Natural killer cell treated with Interleukin-12 subunit alpha and Interleukin-12 subunit beta and Interleukin-15 and Interleukin-18, amount 100 ng/mL, for 72 hours (primary cell): ENCODE measurements at places on chromosomes 7 and 10. TPM values are rescaled to one million over a fixed set of nuclear protein-coding genes. Genes with fewer than 3 reads are reported as not detected.

DNA sequence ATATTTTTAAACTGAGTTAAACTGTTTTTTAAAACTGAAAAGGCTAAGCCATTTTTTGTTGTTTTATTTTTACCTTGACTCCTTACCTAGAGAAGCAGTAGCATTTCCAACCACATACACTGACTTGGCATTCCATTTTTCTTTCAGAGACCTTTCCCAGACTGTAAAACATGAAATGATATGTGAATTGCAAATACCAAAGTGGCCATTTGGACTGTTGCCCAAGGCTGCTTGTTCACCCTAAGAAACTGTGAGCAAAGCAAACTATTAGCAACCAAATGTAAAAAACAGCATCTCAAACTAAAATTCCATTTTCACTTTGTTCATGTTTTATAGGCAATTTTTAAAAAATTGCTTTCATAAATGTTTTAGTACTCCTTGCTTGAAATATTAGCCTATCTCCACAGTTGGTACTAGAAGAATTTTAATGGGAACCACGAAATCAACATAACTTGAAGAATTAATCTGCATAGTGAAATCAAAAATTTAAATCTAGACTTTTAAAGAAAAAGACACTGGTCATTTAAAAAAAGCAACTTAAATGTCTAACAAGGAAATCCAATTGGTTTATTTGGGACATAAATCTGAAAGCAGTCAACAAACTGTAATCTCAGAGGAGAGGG is 10.8 kb downstream of the UROS start:
- no peak for DNase-seq
- H3K27me3 ChIP-seq: no peaks in the 10 kb centered on the region
- H3K27ac ChIP-seq: no peak overlapping the region

DNA sequence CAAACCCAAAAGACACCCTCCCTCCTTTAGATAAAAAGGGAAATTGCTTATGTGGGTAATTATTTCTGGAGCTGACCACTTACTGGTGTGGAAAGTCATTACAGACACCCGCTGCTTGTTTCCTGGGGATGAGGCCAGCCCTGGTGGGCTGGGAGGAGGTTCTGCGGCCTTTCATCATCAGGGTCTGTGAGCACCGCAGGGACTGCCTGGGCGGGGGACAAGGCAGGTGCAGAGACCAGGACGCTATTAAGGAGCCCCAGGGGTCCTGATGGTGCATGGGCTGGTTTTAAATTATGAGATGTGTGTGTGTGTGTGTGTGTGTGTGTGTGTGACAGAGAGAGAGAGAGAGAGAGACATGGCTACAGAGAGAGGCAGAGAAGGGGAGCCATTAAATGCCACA is 171.2 kb downstream of the DNAJB6 start:
- H3K4me3 ChIP-seq: no peak overlapping the region
- H3K27me3 ChIP-seq: peaks cover 40% of the 10 kb centered on the region
- peaks cover 2% of the 10 kb centered on the region for H3K4me1 ChIP-seq
- H3K36me3 ChIP-seq: no peaks in the 10 kb centered on the region
- no peak for DNase-seq
- H3K27ac ChIP-seq: no peak overlapping the region

GRCh38 chr7:139441961-139442360 is 41.5 kb downstream of the KLRG2 start:
- H3K27me3 ChIP-seq: no peaks in the 10 kb centered on the region
- no peak overlapping the region for H3K27ac ChIP-seq
- no peak for DNase-seq
- no peaks in the 10 kb centered on the region for H3K4me1 ChIP-seq
- no peaks in the 10 kb centered on the region for H3K36me3 ChIP-seq

PDK4 gene
- total RNA-seq: 0.33 TPM

DNA sequence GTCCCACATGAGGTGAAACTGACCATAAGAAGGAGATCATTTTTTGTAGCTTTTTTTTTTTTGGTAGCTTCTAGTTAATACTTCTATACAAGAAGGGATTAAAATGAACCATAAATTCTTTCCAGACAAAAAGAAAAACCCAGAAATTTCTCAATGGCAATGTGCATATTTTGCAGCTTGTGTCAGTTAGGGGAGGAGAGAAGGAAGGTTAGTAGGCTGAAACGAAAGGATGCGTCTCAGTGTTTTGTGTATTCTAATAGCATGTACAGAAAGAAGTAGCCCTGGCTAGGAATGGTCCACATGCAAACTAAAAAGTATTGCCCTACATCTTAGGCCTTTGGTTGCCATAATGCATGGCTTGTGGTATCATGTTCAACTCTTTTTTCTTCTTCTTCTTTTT is 90.6 kb downstream of the CACNB2 start:
- no peaks in the 10 kb centered on the region for H3K36me3 ChIP-seq
- DNase-seq: no peak
- H3K27me3 ChIP-seq: peaks cover 18% of the 10 kb centered on the region
- no peaks in the 10 kb centered on the region for H3K4me1 ChIP-seq

GRCh38 chr10:103451091-103451813 is 918 bp downstream of the CALHM2 start:
- peaks cover 6% of the 10 kb centered on the region for H3K36me3 ChIP-seq
- peaks cover 57% of the 10 kb centered on the region for H3K4me1 ChIP-seq
- peak overlapping the region; percentile 79 for H3K27ac ChIP-seq

DNA sequence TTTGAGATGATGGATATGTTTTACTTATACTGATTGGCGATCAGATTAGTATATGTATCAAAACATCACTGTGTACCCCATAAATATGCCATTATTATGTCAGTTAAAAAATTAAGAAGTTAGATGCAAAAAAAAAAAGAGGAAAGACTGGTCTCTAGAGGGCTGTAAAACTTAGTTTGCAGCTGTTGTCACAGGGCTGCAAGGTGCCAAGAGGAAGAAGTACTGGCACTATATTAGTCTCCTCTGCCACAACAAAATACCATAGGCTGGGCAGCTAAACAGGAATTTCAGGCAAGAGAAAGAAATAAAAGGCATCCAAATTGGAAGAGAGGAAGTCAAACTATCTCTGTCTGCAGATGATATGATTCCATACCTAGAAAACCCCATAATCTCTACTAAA is 177.8 kb upstream of the PLPP4 start:
- no peaks in the 10 kb centered on the region for H3K36me3 ChIP-seq
- H3K4me1 ChIP-seq: no peaks in the 10 kb centered on the region
- peaks cover 41% of the 10 kb centered on the region for H3K27me3 ChIP-seq

DNA sequence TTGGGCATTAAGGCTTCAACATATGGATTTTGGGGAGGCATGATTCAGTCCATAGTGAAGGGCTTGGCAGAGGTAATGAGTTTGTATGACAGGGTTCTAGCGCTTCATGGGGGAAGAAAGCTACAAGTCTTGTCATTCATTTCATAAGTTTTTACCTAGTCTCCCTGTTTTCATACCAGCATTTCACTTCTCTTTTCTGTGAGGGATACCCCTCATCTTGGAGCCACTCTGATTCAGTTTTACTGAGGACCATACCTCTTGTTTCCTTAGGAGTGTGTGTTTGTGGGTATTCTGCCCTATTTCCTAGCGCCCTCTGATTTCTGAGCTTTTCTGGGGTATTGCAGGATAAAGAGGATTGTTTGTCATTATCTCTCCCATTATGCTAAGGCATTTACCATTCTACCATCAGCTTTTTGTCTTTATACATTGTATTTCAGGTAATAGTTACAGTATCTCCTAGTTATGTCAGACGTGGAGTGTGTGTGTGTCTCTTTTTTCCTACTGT is 6.8 kb downstream of the RSBN1L start:
- H3K27ac ChIP-seq: peak overlapping the region; percentile 41
- peaks cover 6% of the 10 kb centered on the region for H3K36me3 ChIP-seq
- DNase-seq: no peak
- no peaks in the 10 kb centered on the region for H3K27me3 ChIP-seq

- no peak overlapping the region for H3K4me3 ChIP-seq
- no peaks in the 10 kb centered on the region for H3K4me1 ChIP-seq
- no peak overlapping the region for H3K27ac ChIP-seq
- H3K36me3 ChIP-seq: no peaks in the 10 kb centered on the region
- H3K27me3 ChIP-seq: no peaks in the 10 kb centered on the region
Observed at GRCh38 chr7:23696916-23697441, 13.0 kb upstream of the STK31 start.

HK1 gene
- total RNA-seq: 185 TPM

- no peaks in the 10 kb centered on the region for H3K36me3 ChIP-seq
- H3K4me3 ChIP-seq: no peak overlapping the region
- no peak overlapping the region for H3K27ac ChIP-seq
- H3K27me3 ChIP-seq: peaks cover 28% of the 10 kb centered on the region
- H3K4me1 ChIP-seq: no peaks in the 10 kb centered on the region
Observed at GRCh38 chr10:91616137-91616536, 16.7 kb downstream of the PPP1R3C start.

GRCh38 chr10:58842860-58843376 is 330.2 kb downstream of the BICC1 start:
- peaks cover 14% of the 10 kb centered on the region for H3K27me3 ChIP-seq
- no peaks in the 10 kb centered on the region for H3K4me1 ChIP-seq
- DNase-seq: no peak
- no peak overlapping the region for H3K27ac ChIP-seq
- H3K36me3 ChIP-seq: no peaks in the 10 kb centered on the region

GPR26 gene
- not detected for total RNA-seq

HMX3 gene
- total RNA-seq: not detected

PARG gene
- total RNA-seq: 37.2 TPM

LHFPL3 gene
- not detected for total RNA-seq

GRCh38 chr7:116547347-116547746 is 22.5 kb downstream of the CAV1 start:
- no peaks in the 10 kb centered on the region for H3K36me3 ChIP-seq
- no peak overlapping the region for H3K27ac ChIP-seq
- H3K4me1 ChIP-seq: no peaks in the 10 kb centered on the region
- H3K4me3 ChIP-seq: no peak overlapping the region
- peaks cover 38% of the 10 kb centered on the region for H3K27me3 ChIP-seq

GRCh38 chr7:97835296-97836138 is 36.7 kb downstream of the ASNS start:
- no peaks in the 10 kb centered on the region for H3K4me1 ChIP-seq
- H3K36me3 ChIP-seq: no peaks in the 10 kb centered on the region
- no peak for DNase-seq
- no peak overlapping the region for H3K27ac ChIP-seq
- H3K4me3 ChIP-seq: no peak overlapping the region

DNA sequence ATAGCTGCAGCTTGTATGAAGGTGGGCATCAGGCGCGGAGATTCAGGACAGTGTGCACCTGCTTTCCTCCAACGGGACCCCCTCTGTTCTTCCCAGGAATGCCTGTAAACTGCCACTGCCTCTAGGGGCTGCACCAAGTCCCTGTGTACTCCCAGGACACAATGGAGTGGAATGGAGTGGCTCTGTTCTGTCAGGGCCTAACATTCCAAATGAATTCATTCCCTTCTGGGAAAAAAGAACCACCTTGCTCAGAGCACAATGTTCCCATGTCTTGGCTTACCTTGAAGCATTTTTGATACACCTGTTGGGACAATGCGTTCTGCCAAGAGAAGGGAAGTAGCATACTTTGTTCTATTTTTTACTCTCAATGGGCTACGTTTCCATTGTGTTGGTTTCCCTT is 339.4 kb downstream of the FRMD4A start:
- no peak overlapping the region for H3K27ac ChIP-seq
- no peak overlapping the region for H3K4me3 ChIP-seq
- H3K27me3 ChIP-seq: peaks cover 2% of the 10 kb centered on the region
- H3K4me1 ChIP-seq: peaks cover 6% of the 10 kb centered on the region
- no peak for DNase-seq

GRCh38 chr7:112665709-112666108 is 124.5 kb downstream of the TMEM168 start:
- H3K4me1 ChIP-seq: no peaks in the 10 kb centered on the region
- H3K27ac ChIP-seq: no peak overlapping the region
- H3K4me3 ChIP-seq: no peak overlapping the region

DNA sequence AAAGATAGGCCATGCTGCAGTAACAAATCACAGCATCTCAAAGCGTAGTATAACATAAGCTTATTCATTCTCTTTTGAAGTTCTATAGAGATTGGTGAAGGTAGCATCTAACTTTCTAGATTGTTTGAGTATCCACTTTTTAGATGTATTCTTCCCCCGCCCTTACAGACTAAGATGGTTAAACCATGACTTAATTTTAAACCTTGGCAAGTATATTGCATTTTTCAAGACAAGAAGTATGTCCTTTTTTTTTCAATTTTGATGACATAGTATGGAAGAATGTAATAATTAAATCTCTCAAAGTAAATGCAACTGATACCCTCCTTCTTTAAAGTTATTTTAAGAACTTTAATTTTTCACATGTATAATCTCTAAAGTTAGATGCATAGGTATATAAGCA is 190.0 kb downstream of the KCND2 start:
- H3K4me1 ChIP-seq: no peaks in the 10 kb centered on the region
- H3K4me3 ChIP-seq: no peak overlapping the region

HOXA6 gene
- total RNA-seq: 0.81 TPM

DNA sequence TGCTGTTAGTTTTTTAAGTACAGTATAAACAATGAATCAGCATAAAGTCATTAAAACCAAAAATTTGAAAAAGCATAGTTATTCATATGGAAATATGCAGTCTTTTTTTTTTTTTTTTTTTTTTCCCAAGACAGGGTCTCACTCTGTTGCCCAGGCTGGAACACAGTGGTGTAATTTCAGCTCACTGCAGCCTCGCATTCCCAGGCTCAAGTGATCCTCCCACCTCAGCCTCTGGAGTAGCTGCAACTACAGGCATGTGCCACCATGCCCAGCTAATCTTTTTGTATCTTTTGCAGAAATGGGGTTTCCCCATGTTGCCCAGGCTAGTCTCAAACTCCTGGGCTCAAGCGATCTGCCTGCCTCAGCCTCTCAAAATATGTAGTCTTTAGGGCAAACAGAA is 182.0 kb downstream of the SEMA3E start:
- H3K4me1 ChIP-seq: no peaks in the 10 kb centered on the region
- peaks cover 6% of the 10 kb centered on the region for H3K36me3 ChIP-seq
- no peak overlapping the region for H3K4me3 ChIP-seq
- H3K27ac ChIP-seq: no peak overlapping the region

PTCD1 gene
- 15.3 TPM for total RNA-seq

SPDYE2 gene
- 0.53 TPM for total RNA-seq

GRCh38 chr10:119374236-119374635 is 166.9 kb downstream of the GRK5 start:
- peaks cover 52% of the 10 kb centered on the region for H3K4me1 ChIP-seq
- no peak overlapping the region for H3K27ac ChIP-seq
- no peak for DNase-seq
- no peaks in the 10 kb centered on the region for H3K36me3 ChIP-seq
- H3K4me3 ChIP-seq: no peak overlapping the region

- H3K27ac ChIP-seq: no peak overlapping the region
- H3K36me3 ChIP-seq: no peaks in the 10 kb centered on the region
- H3K4me1 ChIP-seq: no peaks in the 10 kb centered on the region
- no peak for DNase-seq
- no peaks in the 10 kb centered on the region for H3K27me3 ChIP-seq
Observed at GRCh38 chr7:49522111-49522510, 251.3 kb upstream of the VWC2 start.

NKX2-3 gene
- total RNA-seq: not detected

SRRM3 gene
- not detected for total RNA-seq

VWA2 gene
- not detected for total RNA-seq
